Activated T-helper 2 cell treated with anti-CD3 and anti-CD28 coated beads, Interferon-gamma antibody, Interleukin-2, Interleukin-4, amounts not matched to agents 10 μg/mL and 5 μg/mL and 100 μg/mL, durations not matched to agents 14 hours and 24 hours and 36 hours (primary cell): ENCODE measurements at places on chromosomes 2 and 18. TPM values are rescaled to one million over a fixed set of nuclear protein-coding genes. Genes with fewer than 3 reads are reported as not detected.

- H3K36me3 ChIP-seq = no peaks in the 10 kb centered on the region
- no peak overlapping the region for H3K27ac ChIP-seq
- H3K4me1 ChIP-seq = no peaks in the 10 kb centered on the region
Measured at GRCh38 chr18:37346048-37346447, 219.6 kb downstream of the CELF4 start.

GRCh38 chr18:8121942-8122480 lies 487.2 kb upstream of the RAB12 start:
- no peak for DNase-seq
- H3K27ac ChIP-seq = no peak overlapping the region
- H3K27me3 ChIP-seq = no peaks in the 10 kb centered on the region
- no peaks in the 10 kb centered on the region for H3K36me3 ChIP-seq

DNA sequence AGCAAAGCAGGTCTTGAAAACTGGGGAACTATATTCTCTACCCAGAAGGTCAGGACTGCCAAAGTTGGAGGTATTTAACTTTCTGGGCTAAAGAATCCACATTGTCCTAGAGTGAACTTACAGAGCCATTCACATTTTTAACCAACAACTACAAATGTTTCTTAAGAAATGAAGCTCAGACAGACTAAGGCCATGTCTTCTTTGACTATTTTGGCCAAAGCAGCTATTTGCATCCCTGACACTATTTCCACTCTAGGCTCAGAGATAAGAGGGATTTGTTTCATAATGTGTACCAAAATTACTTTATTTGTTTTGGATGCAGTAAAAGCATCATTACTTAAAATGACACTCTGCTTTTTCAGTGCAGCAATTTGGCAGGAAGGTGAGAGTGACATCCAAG lies 18.1 kb downstream of the PID1 start:
- H3K27ac ChIP-seq = no peak overlapping the region
- no peak for DNase-seq
- no peaks in the 10 kb centered on the region for H3K27me3 ChIP-seq
- no peaks in the 10 kb centered on the region for H3K36me3 ChIP-seq

- DNase-seq = no peak
- H3K4me3 ChIP-seq = no peak overlapping the region
- no peaks in the 10 kb centered on the region for H3K27me3 ChIP-seq
- H3K4me1 ChIP-seq = peaks cover 36% of the 10 kb centered on the region
- H3K27ac ChIP-seq = no peak overlapping the region
- H3K36me3 ChIP-seq = peaks cover 3% of the 10 kb centered on the region
Measured at GRCh38 chr2:156379071-156379470, 46.5 kb upstream of the NR4A2 start.

GRCh38 chr2:189658306-189659212 lies 2.7 kb upstream of the ASNSD1 start:
- no peak for DNase-seq
- H3K27ac ChIP-seq = peak overlapping the region; percentile 71
- H3K4me1 ChIP-seq = peaks cover 29% of the 10 kb centered on the region
- H3K27me3 ChIP-seq = no peaks in the 10 kb centered on the region

DNA sequence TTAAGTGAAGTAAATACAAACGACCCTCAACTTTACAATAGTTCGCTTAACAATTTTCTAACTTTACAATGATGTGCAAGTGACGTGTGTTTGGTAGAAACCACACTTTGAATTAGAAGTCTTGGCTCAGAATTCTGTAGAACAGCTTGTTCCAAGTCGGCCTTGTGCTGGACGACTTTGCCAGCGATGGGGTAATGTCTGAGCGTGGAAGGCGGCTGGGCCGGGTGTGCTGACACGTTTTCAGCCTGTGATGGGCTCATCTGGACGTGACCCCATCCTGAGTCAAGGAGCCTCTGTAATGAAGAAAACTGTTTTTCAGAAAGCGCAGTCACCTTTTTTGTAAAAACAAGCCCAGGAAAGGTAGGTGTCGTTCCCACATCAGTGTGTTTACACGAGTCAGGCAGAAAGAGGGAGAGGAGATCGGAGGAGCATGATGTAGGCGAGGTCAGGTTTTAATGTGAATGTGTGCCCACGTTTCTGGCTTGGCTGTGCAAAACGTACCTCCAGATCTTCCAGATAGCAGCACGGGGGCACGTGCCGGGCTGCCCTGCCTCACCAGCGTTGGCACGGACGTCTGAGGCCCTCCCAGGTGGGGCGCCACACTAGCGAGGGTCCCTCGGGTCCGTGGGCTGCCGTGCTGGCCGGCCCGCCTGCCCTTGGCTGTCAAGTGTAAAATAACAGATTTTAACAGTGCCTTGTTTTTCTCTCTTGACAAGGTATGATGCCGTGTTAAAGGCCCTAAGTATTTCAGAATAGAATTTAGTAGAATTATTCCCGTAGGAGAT lies 54.6 kb downstream of the CTDP1 start:
- H3K27ac ChIP-seq = no peak overlapping the region
- peaks cover 77% of the 10 kb centered on the region for H3K36me3 ChIP-seq
- no peak for DNase-seq
- no peak overlapping the region for H3K4me3 ChIP-seq

- peaks cover 4% of the 10 kb centered on the region for H3K4me1 ChIP-seq
- H3K27ac ChIP-seq = no peak overlapping the region
- no peaks in the 10 kb centered on the region for H3K36me3 ChIP-seq
- no peak overlapping the region for H3K4me3 ChIP-seq
- DNase-seq = no peak
Measured at GRCh38 chr2:119659601-119660342, 19.2 kb upstream of the TMEM177 start.

DNA sequence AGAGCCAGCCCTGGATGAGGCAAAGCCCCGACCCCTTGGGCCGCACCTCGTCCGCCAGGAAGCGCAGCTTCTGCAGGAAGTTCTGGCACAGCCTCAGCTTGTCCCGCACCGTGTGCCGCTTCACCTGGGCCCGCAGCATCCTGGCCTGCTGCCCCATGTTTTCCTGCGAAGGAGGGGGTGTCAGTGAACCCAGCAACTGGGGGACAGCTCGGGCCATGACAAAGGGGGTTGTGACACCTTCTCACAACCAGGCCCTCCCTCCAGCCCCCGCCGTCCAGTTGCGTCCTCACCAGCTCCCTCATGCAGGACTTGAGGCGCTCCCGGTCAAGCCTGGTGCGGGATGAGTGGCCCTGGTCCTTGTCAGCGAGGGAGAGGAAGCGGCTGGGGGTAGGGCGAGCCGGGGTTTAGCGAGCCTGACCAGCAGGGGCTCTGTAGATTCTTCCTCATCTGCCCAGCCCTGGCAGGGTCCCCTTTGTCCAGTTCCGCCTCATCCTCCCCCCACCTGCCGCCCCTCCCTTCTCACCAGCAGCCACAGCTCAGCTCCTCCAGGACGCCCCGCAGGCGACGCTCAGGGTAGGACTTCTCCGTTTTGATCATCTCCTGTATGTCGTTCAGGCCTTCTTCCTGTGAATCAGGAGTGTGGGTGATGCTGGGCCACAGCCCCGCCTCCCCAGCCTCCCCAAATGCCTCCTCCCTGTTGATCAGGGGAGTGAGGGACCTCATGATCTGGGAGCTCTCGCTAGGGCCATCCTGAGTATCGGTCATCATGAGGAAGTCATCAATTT lies 606 bp downstream of the OTOF start:
- peak overlapping the region; percentile 77 for H3K27ac ChIP-seq
- peaks cover 2% of the 10 kb centered on the region for H3K36me3 ChIP-seq
- peak; percentile 14 for DNase-seq
- H3K4me3 ChIP-seq = peak overlapping the region; percentile 69
- peaks cover 5% of the 10 kb centered on the region for H3K4me1 ChIP-seq
- H3K27me3 ChIP-seq = no peaks in the 10 kb centered on the region

- H3K27me3 ChIP-seq = no peaks in the 10 kb centered on the region
- DNase-seq = no peak
- no peak overlapping the region for H3K4me3 ChIP-seq
- no peaks in the 10 kb centered on the region for H3K36me3 ChIP-seq
Measured at GRCh38 chr2:146267093-146267492, 1577.7 kb upstream of the ACVR2A start.

- H3K36me3 ChIP-seq = peaks cover 80% of the 10 kb centered on the region
- H3K4me3 ChIP-seq = no peak overlapping the region
- no peak overlapping the region for H3K27ac ChIP-seq
- peaks cover 3% of the 10 kb centered on the region for H3K4me1 ChIP-seq
Measured at GRCh38 chr18:23553887-23554286, 32.4 kb downstream of the NPC1 start.

Gene DCDC2C
- not detected in 2 replicates for total RNA-seq

Gene LAMA1
- not detected in 2 replicates for total RNA-seq

Gene CHST9
- not detected in 2 replicates for total RNA-seq

Gene SERPINB4
- total RNA-seq = not detected in 2 replicates

Gene GAD1
- 41.4 and 42.0 TPM in 2 replicates for total RNA-seq

Gene TLX2
- 0.82 and 0.92 TPM in 2 replicates for total RNA-seq

Gene TRIM43
- total RNA-seq = 0.11 and 0.25 TPM in 2 replicates

Gene SLC23A3
- total RNA-seq = 1.3 and 1.9 TPM in 2 replicates
